CD4-positive, alpha-beta memory T cell (primary cell): ENCODE measurements at places on chromosomes 16 and 17.

- DNase-seq: no peak
Observed at GRCh38 chr16:85337910-85338637, 225.8 kb upstream of the CIBAR2 start.

DNA sequence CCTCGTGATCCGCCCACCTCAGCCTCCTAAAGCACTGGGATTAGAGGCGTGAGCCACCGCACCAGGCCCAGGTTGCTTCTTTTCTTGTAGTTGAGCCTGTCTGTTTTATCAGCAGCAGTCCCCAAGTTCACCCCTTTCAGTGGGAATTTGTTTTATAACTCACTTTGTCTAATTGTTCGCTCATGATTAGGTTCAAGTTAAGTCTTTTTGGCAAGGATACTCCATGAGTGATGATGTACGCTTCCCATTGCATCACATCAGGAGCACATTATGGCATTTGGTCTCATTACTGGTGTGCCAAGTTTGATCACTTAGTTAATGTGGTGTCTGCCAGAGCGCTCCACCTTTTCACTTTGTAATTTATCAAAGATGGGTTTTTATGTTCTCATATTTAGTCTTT, 14.4 kb upstream of the GJD3 start:
- no peak for DNase-seq

DNA sequence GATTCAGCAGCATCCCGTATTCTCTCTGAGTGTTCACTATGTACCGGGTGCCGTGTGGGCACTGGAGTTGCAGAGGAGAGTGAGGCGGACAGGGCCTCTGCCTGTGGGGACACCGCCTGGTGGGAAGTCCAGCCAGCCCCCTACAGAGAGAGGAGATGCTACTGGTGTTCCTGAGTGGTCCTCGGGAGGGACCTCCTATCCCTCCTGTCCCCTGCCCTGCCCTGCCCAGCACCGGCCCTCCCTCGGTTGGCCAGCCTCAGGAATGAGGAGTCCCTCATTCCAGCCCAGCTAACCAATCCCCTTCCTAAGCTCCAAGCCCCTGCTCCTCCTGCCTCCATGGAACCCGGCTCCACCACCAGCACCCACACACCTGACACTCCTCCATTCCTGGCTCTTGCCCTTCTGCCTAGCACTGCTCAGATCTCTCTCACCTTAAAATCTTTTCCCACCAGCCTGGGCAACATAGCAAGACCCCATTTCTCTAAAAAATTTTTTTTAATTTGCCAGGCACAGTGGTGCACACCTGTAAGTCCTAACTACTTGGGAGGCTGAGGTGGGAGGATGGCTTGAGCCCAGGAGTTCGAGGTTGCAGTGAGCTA, 2.0 kb downstream of the ASGR2 start:
- DNase-seq: no peak

- DNase-seq: no peak
Observed at GRCh38 chr16:12484972-12485371, 318.7 kb downstream of the CPPED1 start.

DNA sequence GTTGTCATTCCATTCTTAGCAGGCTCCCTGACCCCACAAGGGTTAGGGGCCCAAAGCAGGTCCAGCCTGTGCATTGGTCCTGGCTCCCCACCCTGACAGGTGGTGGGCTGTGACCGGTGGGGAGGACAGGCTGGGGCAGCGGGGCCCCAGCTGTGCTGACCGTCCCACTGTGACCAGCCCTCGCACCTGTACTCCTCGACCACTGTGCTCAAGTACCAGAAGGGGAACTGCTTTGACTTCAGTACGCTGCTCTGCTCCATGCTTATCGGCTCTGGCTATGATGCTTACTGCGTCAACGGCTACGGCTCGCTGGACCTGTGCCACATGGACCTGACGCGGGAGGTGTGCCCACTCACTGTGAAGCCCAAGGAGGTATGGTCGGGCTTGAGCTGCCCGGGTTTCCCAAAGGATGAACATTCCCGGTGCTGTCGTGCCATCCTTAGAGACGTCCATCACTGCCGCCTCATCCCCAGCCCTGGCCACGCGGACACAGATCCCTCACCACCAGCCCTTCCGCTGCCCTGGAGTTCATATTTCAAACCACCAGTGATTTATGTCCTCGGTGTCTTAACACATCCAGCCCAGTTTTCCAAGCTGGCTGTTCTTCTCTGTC, 7.3 kb downstream of the DRC7 start:
- no peak for DNase-seq

DNA sequence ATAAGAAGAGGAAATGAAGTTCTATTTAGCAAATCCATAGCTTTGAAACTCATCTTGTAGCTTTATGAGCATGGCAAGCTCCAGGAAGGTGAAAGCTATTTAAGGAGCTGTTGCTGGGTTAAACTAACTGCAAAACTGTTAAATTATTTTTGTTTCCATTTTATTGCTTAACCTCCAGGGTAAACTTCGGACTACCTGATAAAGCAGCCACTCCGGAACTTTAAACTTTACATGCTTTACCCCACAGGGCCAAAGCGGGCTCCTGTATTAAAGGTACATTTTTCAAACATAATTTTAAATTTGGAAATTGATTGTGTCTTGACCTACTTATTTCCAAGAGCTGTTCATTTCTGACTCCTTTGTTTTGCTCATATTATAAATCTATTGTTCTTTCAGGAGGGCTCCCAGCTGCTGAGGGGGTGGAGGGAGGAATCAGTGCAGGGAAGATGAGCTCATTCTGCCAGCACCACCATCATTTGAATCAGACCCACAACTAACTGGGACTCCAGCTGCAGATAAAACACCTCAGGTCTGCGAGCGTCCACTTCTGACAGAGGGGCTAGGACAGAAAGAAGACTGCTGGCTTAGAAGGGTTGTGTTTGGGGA, 157.9 kb downstream of the IRX3 start:
- no peak for DNase-seq

- no peak for DNase-seq
Observed at GRCh38 chr17:76686538-76687297, 24.0 kb downstream of the MXRA7 start.

GRCh38 chr16:55656691-55657092, 904 bp downstream of the SLC6A2 start:
- DNase-seq: no peak

- DNase-seq: no peak
Observed at GRCh38 chr17:71467719-71468118, 653.1 kb upstream of the SOX9 start.

DNA sequence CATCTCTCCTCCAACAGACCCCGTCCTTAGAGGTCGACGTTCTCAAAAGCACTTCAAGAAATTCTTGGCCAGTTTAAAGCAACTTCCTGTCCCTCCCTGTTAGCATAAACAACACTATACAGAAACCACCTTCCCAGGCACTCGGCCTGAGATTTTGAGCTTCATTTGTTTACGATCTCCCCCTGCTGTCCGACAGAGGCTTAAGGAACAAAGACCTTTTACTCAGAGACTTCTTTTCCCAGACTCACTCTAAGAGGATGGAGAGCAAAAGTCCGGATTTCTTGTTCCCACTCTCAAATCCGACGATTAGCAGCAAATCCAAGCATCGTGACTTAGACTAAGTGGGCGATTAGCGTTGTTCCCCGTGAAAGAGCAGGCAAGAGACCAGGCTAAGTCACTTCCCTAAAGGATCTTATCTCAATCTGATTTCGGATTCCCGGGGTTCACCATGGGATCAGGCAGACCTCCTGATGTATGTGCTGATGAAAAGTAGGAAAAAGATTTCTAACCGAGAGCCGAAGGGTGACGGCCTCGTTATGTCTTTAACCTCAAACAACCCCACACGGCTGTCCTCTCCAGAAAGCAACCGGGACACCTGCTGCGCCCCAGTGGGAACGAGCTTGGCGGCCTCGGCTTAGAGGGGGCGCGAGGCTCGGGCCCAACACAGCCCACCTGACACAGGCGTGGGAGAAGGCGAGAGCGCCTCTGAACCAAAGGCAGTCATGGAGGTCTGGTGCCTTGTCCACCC, 598 bp downstream of the INPP5K start:
- peak; percentile 72 for DNase-seq

GRCh38 chr16:52069866-52070265, 477.1 kb downstream of the TOX3 start:
- no peak for DNase-seq

DNA sequence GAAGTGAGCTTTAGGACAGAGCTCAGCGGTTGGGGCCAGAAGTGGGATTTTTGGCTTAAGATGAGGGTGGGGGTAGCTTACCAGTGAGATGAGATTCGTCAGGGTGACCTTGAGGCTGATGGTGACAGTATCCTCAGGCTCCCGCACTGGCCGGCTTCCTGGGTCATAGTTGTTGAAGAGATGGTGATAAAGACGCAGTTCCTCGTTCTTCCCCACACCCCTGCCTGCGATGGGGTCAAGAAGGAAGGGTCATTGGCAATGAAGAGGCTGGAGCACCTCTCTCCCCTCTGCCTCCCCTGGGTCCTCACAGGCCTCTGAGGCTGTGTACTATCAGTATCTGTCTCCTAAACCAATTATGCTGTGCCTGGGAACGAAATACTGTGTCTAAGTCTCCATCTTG, 358 bp downstream of the CHRNE start:
- DNase-seq: no peak

- no peak for DNase-seq
Observed at GRCh38 chr17:9251273-9251672, 230.0 kb downstream of the NTN1 start.
